ENCODE measurements at places on chromosomes 5 and 9. TPM values are rescaled to one million over a fixed set of nuclear protein-coding genes. Genes with fewer than 3 reads are reported as not detected.

ENTPD2 gene
- total RNA-seq, result not detected

CFAP77 gene
- not detected for total RNA-seq

HCN1 gene
- not detected for total RNA-seq

IGFBPL1 gene
- not detected for total RNA-seq

STPG3 gene
- total RNA-seq, result not detected

DNA sequence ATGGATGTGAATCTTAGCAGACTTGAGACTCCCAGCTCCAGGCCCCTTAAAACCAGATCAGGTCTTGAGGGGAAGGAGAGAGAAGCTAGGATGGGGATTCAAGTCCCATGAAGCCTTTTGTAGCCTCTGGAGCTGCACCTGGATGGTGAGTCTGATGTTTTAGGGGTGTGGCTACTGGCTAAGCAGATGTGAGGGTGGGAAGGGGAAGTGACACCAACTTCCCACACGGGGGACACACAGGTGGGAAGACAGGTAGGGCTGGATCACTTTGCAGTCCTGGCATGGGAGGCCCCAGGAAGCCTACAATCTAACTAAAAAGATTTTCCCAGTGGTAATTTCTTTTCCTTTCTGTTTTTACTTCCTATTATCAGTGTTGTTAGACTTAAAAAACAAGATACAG is 38.7 kb upstream of the UBAP2 start:
- no peak for DNase-seq

GRCh38 chr5:141734501-141735229 is 52.6 kb upstream of the ARAP3 start:
- DNase-seq, result no peak

DNA sequence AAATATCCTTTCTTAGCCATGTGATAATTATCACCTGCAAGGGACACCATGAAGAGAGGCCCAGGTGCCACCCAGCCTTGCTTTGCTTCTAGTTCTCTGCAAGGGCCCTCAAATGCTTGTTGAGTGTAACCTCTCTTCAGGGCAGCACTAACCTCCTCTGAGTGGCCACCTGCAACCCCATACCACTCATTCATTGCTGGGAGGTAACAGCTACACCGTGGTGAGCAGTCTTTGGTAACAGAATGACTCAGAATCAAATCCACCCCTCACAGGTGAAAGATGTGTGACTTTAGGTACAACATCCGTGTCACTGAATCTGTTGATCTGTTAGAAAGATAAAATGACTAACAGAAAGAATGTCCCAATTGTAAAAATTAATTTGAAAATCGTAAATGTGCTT is 365.1 kb upstream of the TRPC7 start:
- no peak for DNase-seq

DNA sequence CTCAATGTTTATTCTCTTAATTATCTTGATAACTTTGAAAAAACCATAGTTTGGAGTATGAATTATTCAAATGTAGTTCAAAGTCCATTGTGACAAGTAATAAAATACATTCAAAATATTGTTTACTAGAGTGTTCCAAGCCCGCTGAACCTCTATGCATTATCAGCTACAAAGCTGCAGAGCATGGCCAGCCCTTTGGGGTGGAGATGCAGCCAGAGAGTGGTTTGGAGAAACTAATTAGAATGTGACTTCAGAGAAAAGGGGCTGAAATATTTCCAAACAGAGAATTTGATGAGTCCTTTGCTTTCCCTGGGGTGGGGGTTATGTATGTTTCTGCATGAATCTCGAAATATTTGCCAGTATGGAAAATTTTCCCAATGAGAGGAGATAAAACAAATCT is 211.3 kb downstream of the NTRK2 start:
- no peak for DNase-seq

GRCh38 chr9:86079865-86080469 is 19.4 kb downstream of the GOLM1 start:
- DNase-seq, result no peak

GRCh38 chr5:43157068-43157467 is 35.0 kb upstream of the NIM1K start:
- no peak for DNase-seq

DNA sequence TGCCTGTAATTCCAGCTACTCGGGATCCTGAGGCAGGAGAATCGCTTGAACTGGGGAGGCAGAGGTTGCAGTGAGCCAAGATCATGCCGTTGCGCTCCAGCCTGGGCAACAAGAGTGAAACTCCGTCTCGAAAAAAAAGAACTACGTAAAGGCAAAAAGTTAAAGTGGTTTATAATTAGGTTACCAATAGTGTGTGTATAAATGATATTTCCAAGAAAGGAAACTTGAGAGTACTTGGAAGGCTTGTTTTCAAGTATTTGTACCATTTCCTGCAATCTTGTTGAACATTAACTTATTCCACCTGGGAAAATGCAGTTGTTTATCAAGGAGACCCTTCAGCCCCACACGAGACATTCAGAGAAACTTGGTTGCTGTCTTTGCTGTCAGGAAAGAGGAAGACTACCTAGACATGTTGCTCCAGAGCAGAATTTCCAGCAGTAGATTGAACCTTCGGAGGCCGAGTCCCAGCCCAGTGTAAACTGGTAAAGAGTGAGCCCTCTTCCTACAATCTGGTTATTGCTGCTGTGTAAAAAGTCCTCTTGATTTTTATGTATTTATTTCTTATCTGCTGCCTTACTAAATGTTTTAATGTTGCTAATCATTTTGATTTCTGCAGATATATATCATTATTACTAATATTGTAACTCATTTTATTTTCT is 30.1 kb downstream of the STXBP1 start:
- no peak for DNase-seq

DNA sequence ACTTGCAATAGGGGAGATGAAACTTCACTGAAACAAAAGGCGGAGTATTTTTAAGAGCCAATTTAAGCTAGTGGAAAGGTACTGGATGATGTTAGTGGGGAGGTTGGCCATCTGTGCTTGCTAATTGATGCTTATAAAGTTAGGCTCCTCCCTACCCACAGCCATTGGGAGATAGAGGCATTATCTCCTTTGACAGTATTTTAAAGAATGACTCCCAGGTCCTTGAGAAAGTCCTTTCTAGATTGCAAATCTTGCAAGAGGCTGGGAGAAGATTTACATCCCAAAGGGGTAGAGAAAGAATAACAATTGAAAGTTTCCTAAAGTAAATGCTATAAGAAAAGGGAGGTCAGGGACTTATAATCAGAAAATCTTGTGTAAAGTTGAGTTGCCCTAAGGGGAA is 282.6 kb downstream of the BRINP1 start:
- DNase-seq, result no peak

GRCh38 chr5:158609333-158610050 is 490.2 kb downstream of the EBF1 start:
- DNase-seq, result no peak

GRCh38 chr5:179387151-179388110 is 42.2 kb upstream of the ADAMTS2 start:
- no peak for DNase-seq
